ENCODE measurements at places on chromosomes 3 and 15.

DNA sequence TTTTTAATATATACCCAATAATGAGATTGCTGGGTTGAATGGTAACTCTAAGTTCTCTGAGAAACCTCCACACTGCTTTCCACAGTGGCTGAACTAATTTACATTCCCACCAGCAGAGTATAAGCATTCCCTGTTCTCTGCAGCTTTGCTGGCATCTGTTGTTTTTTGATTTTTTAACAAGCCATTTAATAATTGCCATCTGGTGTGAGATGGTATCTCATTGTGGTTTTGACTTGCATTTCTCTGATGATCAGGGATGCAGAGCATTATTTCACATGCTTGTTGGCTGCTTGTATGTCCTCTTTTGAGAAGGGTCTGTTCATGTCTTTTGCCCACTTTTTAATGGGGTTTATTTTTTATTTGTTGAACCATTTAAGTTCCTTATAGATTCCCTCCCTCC lies 75.0 kb upstream of the EPHB3 start:
- no peak for DNase-seq

- DNase-seq = no peak
Observed at GRCh38 chr3:140092848-140093536, 158.0 kb downstream of the CLSTN2 start.

- no peak for DNase-seq
Observed at GRCh38 chr15:28075573-28075972, 23.5 kb downstream of the OCA2 start.

DNA sequence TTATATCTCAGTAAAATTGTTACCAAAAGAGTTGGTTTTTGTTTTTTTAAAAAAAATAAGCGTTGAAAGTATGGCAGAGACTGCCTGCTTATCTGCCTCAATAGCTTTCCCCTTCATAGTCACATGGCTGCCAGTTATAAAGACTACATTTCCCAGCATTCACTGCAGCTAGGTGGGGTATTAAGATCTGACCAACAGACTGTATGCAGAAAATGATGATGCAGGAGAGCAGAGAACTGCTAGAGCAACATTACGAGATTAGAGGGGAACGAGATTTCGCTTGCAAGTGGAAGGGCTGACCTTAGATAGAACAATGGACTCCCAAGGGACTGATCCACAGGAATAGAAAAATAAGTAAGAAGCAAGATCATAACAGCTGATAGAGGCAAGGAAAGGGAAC lies 14.3 kb downstream of the RHOA start:
- DNase-seq = no peak

DNA sequence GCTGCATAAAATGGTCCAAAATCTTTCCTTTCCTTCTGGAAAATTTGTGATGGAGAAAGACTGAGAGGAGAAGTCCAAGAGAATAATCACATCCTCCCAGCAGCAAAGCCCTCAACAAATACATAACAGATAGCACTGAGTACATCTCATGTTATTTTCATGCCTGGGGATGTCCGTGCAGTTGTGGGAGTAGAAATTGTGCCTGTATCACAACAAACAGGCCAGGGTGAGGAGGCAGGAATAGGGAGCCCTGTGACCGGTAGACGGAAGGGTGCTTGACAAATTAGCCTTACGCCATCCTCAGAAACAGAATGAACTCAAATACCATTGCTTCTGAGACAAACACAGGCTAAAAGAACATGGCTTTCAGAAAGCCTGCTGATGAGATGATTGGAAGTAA lies 333.2 kb upstream of the UMPS start:
- DNase-seq = no peak
